ENCODE measurements at places on chromosomes 11 and 22.

DNA sequence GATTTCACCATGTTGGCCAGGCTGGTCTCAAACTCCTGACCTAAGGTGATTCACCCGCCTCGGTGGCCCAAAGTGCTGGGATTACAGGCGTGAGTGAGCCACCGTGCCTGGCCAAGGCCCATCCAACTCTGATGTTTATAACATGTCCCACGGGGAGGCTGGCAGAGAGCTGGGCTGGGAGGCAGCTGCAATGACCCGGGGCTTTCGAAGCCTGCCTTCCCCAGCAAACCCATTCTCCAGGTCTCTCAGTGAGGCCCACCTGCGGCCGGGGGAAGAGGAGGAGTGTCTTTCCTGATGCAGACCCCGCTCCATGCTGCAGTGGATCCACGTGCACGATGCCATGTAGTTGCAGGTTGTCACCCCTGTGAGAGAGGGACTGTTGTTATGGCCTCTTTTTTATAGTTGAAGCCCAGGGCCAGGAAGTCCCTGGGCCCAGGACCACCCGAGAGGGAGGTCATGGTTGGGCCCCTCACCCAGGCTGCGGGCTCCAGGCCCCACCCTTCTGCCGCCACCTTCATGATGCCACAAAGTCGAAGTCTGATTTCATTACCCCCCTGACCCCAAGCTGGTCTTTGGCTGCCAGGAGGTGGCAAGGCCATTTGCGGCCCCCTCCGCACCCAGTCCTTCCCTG is 38.3 kb downstream of the KCNJ4 start:
- DNase-seq: no peak

GRCh38 chr11:83153764-83154163 is 3.2 kb upstream of the PCF11 start:
- no peak for DNase-seq

DNA sequence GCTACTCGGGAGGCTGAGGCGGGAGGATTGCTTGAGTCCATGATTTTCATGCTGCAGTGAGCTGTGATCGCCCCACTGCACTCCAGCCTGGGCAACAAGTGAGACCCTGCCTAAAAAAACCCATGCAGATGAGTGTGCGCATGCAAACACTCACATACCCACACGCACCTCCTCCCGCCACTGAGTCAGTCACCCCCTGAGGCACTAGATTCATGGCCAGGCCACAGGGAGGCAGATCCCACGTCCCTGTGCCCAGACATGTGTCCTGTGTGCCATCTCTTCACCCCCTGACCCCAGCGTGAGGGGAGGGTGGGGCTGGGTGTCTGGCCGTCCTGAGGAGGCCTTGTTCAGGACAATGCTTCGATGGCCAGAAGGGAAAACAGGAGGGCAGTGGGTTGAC is 15.5 kb downstream of the RELT start:
- DNase-seq: no peak

GRCh38 chr11:26943636-26944035 is 50.3 kb upstream of the FIBIN start:
- DNase-seq: no peak

DNA sequence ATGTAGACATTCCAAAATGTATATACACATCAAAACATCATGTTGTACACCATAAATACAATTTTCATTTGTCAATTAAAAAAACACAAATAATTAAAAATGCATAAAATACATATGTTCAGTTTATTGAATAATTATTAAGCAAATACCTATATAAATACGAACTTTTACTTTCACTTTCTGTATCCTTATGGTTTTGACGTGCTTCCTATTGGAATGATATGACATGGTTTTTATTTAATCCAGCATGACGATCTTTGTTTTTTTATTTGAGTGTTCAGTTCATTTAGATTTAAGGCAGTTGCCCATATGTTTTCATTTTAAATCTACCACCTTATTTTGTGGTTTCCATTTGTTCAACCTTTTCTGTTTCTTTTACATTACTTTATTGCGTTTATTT is 198.3 kb upstream of the PLET1 start:
- no peak for DNase-seq

GRCh38 chr11:64611869-64612646 is 21.0 kb downstream of the SLC22A12 start:
- no peak for DNase-seq

GRCh38 chr11:108826136-108826535 is 161.3 kb downstream of the DDX10 start:
- no peak for DNase-seq

DNA sequence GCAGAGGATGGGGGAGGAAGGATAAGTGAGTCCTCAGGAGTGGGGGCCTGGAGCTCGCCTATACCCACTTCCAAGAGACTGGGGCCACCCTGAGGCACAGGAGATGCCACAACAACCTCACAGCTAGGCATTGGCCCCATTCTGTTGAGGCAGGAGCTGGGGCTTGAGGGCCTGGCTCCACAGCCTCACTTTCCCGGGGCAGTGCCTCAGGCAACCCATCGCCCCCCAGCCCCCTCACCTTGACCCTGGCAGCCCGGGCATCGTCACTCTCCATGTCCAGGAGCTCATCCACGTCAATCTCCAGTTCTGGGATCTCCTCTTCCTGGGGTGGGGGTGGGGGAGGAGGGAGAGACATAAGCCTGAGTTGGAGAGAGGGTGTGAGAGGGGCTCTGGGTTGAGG is 1.8 kb downstream of the PPP1R14B start:
- no peak for DNase-seq

- no peak for DNase-seq
Measured at GRCh38 chr22:49589811-49590210, 237.9 kb downstream of the BRD1 start.

- no peak for DNase-seq
Measured at GRCh38 chr22:20008221-20008995, 8.2 kb downstream of the ARVCF start.

DNA sequence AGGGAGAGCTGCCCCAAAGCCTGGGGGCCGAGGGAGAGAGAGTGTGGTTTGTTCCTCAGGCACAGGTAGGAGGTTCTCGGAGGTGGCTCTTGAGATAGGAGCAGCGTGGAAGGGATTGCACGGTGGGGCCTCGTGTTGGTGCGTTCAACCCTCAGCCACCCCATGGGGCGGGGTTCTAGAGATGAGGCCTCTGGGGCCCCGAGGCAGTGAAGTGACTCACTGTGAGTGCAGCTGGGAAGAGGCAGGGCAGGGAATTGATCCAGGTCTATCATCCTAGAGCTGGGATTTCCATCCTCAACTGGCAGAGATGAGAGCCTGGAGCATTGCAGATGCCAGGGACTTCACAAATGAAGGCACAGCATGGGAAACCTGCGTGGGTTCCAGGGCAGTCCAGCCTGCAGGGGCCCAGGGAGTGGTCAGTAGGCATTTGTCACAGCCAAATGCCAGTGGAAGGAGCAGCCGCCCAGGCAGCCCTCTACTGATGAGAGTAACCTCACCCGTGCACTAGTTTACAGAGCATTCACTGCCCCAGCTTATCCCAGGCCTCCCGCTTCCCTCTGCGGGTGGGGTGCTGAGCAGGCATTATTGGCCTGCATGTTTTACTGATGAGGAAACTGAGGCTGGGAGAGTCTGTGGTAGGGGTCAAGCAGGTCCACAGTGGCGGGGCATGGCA is 5.1 kb upstream of the SMARCB1 start:
- no peak for DNase-seq

DNA sequence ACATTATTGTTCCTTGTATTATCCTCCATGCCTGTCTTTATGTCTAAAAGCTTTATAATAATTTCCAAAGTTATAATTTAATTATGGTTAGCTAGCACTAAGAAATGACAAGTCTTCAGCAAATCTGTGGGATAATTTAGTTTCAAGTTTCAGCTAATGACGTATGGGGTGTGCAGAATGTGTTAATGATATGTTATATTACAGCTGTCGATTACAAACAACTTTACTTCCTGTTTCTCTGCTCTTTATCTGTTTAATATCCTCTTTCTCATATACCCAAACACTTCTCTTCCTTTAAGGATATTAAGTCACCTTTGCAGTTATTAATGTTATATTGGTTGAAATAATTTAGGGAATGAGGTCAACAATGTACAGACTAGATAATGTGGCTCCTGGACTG is 161.8 kb downstream of the CASP12 start:
- no peak for DNase-seq

DNA sequence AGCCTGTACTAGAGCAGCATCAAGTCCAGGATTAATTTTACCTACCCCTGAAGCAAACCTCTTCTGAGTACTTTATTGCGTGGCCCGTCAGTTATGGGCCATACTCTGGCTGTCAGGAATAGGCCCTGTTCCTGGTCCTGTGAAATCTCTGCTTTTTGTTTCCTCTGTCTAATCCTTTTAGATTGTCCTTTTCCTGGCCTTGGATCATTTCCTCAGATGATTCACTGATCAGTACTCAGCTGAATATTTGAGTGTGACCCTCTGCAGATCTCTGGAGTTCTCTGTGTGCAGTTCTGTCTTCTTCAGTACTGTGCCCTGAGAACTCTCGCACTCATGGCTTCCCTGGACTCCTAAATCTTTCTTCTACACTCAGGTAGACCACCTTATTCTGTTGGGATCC is 123.5 kb downstream of the UVRAG start:
- DNase-seq: no peak

- no peak for DNase-seq
Measured at GRCh38 chr22:49633010-49633324, 194.7 kb downstream of the BRD1 start.

DNA sequence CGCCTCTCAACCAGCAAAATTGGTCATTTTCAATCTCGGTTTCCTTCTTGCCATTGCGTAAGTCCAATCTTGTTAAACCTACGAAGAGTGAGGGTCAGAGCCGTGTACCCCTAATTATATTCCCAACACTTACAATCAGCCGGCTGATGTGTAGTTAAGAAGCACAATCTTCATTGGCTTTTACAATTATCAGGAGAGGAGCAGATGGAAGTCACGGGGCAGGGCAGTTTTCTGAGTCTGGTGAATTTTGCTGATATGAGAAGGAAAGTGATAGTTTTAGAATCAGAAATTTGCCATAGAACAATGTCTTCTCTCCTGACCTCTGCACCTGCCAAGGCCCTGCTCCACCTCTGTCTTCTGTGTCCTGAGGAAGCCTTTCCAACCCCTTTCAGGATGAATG is 35.0 kb upstream of the ATXN10 start:
- no peak for DNase-seq

GRCh38 chr22:28139516-28139915 is 220.5 kb upstream of the PITPNB start:
- DNase-seq: no peak

- DNase-seq: no peak
Measured at GRCh38 chr11:111176603-111177002, 68.9 kb upstream of the POU2AF2 start.

DNA sequence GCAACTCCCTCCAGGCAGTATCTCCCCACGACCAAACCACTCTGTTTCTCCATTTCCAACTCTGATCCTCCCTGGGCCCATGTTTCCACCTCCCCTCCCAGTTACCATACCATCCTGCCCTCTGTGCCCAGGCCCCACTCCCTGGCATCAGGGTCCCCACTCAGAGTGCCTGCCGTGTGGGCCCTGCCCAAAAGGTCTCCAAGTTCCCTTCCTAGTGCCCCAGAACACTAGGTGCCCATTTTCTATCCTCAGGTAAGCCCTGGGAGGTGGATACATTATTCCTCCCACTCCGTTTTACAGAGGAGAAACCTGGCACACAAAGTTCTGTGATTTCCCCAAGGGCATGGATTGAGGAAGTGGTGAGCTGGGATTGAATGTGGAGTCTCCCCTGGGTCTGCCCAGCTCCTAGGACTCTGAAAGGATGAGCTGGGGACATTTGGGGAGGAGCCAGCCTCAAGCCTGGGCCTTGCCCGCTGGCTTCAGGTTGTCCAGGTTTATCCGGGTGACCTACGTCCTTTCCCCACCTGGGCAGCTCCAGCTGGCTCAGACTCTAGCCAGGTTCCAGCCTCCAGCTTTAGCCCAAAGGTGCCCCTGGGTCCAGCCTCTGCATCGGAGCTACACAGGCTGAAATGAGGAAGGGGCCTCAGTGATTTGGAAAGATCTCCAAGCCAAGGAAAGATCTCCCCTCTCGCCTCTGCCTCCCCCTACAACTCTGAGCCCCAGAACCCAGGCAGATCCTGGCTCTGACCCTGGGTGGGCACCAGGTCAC is 2.2 kb upstream of the GSTT4 start:
- no peak for DNase-seq

GRCh38 chr11:75029836-75030631 is 41.3 kb downstream of the NEU3 start:
- no peak for DNase-seq

DNA sequence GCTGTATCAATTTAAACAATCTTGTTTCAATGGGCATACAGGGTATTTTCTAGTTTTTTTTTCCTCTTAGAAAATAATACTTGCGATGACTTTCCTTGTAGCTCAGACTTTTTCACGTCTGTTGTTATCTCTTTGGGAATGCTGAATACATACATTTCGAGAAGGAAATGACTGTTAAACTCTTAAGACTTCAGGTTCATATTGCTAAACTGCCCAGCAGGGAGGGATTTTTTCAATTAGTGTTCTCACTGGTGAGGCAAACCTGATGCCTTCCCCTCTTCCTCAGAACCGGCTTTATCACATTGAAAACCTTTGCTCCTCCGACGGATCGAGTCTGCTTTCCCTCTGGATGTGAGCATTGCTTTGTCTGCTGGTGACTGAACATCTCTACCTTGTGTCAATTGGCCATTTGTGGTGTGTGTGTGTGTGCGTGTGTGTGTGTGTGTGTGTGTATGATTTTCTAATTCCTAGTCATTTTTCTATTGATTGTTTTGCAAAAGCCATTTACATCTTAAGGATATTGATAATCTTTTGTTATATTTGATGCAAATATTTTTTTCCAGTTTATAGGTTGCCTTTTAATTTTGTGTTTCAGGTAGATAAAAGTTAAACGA is 6.6 kb downstream of the NEAT1 start:
- DNase-seq: no peak

- no peak for DNase-seq
Measured at GRCh38 chr11:34653031-34653430, 32.1 kb downstream of the EHF start.

DNA sequence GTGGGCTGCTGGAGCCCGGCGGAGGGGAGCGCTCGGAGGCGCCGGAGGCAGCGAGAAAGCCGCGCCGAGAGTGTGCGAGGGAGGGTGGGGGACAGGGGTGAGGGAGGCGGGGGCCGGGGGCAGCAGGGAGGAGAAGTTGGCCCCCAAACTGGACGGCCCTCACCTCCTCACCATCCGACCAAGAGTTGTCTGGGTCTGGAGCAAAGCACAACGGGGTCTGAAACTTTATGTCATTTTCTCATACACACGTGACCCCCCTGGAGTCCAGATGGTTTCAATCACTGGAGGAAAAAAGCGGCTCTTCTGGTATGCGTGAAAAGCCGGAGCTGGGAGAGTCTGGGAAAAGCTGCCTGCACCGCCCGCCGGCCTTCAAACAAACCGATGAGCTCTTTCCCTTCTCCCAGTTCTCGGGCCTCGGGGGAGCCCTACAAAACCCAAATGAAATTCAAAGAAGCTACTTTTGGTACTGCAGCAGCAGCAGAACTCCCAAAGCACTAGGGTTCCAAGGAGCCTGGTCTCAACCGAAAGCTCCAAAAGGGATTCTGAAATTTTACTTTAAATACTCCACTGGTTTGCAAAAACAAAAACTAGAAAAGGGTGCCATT is 39.7 kb upstream of the AKIP1 start:
- DNase-seq: peak; percentile 93

Measured in muscle of back (tissue), 13 donors.